Fibroblast of skin of left quadriceps (primary cell): ENCODE measurements at places on chromosomes 3 and 15.
A peak's percentile ranks its signal among the peaks of the same experiment; 100 is the strongest.

DNA sequence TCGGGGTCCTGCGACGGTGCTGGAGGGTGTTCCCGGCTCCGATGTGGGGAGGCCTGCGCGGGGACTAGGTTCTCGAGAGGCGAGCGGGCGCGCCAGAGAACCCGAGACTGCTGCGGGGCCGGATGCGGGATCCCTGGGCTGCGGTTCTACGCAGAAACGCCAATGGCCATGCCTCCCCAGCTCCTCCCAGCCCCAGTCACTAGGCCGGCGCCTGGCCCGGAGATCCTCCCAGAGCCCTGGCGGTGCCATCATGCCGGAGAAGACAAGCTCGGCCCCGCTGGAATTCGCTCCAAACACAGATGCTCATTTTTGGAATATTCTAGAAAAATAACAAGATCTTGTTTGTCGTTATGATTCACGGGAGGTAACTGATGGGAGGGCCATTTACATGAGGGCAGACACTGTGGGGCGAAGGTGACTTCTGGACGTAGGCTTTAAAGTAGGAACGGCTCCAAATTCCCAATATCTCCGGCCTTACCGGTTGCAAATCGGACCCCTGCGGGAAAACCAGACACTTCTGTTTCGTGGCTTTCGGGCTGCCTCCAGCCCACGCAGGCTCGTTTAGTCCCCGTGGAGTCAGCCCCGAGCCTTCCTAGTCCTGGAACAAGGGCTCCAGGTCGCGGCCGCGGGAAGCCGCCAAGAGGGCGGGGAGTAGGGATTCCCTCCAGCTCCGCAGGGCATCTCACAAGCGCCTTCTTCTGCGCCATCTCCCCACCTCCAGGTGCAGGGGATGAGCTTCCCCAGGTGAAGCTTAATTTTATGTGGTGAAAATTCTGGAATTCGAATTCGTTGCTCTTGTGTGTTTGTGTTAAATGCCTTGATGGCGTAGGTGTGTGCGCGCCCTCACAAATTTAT, 74.8 kb upstream of the POLG start:
- no peak for DNase-seq

DNA sequence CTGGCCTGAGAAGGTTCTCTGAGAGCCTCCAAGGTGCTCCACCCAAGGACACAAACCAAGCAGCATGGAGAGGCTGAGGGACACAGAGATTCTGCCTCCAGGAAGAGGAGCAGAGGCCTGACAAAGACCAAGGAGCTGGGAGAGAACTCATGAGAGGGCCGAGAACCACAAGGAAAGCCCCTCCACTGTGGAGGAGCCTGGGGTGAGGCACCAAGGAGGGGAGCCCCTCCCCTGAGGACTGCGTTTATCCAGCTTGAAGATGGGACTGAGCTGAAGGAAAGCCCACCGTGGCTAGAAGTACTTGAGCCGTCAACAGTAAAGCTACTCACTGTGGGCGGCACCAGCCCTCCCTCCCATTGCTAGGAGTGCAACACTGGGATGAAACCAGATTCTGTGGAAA, 63.1 kb upstream of the MEF2A start:
- no peak for DNase-seq

GRCh38 chr3:10485380-10485779, 20.0 kb downstream of the ATP2B2 start:
- DNase-seq = no peak

DNA sequence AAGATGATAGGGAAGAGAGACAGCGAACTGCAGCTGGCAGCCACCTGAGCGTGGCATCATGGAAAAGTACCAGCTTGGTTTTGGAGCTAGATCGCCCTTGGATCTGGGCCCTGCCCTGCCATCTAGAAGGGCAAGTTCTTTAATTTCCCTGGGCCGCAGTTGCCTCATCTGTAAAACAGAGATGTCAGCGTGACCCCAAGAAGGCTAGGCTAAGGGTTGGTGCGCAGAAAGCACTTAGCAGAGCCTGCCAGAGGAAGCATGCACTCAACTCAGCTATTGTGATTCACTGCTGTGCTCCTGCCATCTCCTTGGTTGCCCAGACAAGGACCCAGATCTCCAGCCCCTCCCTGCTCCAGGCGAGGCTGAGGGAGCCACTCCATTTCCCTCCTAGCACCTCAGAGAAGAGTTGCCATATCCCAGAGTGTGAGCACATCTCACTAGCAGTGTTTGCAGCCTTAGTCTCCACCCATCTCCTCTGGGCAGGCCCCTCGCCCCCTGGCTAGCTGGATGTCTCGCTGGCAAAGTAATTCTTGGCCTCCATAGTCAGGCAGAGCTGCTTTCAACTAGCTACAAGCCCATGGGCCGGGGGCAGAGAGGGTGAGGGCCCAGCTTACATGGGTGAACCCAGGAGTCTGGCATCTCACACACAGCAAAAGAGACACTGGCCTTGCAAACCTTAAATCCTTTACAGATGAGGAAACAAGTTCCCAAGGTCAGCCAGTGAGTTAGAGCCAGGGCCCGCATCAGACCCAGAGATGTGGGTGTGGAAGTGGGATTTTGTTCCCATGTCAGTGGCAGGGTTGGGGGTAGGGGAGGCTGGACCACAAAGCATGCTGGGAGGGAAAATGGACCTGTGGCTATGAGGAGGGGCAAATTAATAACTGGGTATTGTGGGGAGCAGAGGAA, 280.7 kb upstream of the TLE3 start:
- DNase-seq = no peak

- DNase-seq = no peak
Measured at GRCh38 chr3:101996832-101997231, 147.5 kb downstream of the NFKBIZ start.

DNA sequence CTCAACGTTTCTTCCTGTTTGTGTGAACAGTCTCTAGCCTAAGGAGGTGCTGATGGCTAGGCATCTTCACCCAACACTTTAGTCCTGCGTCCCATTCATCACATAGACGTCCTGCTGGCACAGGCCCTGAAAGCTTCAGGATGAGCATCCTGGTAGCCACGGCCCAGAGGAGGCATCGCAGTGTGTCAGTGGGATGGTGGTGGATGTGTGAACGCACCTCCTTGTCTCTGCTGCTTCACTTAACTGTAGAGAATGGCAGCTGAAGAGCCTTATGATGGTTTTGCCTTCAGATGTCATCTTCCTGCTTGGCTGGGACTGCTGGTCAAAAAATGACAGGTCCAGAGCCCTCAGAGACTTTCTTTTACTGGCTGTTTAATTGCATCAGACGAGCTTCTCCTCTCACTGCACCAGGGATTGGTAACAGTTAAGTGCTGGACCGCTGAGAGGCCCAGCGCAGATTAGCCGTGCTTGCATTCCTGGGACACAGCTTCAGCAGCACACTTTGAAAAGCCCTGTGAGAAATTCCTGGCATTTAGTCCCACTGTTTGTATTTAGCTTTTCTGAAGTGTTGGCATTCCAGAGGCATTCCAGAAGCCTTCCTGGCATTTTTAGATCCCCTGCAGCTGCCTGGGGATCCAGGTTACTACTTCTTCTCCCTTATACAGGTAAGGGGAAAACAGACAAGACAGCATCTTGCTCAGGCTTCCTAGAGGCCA, 132.4 kb upstream of the PLXNA1 start:
- DNase-seq = peak; percentile 65

DNA sequence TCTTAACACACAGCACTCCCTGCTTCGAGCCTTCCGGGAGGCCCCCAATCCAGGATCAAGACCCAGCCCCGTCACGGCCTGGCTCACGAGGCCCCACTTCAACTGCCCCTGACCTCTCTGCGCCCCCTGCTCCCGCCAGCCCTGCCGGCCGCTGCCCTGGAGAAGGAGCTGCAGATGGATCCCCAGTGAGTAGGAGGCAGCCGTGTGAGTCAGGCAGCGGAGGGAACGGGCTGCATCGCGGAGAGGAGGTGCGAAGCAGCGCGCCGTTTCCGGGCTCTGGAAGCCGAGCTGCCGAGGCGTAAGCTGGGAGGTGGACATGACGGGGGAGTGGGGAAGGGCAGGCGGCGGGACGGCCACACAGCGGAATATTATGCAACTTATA, 133.4 kb downstream of the TPRA1 start:
- DNase-seq = peak; percentile 12

- DNase-seq = no peak
Measured at GRCh38 chr3:124599147-124599765, 131.0 kb upstream of the UMPS start.

DNA sequence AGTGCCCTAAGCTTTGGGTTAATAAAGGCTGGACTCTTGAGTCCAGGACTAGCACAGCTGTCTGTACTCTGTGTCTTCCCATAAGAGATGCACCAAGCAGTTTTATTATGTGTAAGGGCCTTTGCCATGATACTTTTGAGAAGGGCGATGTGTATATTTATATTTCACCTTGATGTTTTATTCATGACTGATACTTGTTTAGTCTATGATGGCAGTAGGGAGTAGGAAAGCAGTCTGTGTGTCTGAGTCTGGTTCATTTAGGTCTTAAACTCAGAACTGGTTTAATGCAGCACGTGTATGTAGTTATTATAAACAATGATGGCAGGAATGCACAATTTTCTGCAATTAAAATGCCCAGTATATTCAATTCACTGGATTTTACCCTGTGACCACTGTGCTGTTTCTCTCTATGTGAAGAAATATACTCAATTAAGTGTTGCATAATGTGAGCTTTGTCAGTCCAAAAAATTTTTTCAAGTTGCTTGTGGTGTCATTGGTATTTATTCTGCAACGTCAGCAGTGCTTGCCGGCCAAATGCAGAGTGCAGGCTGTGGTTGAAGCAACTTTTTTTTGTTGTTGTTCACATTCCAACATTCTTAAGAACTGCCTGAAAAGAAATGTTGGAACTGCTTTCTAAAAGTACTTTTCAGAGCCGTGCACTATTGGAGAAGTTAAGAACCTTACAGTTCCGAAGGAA, 423.7 kb upstream of the SEMA6D start:
- DNase-seq = peak; percentile 94

DNA sequence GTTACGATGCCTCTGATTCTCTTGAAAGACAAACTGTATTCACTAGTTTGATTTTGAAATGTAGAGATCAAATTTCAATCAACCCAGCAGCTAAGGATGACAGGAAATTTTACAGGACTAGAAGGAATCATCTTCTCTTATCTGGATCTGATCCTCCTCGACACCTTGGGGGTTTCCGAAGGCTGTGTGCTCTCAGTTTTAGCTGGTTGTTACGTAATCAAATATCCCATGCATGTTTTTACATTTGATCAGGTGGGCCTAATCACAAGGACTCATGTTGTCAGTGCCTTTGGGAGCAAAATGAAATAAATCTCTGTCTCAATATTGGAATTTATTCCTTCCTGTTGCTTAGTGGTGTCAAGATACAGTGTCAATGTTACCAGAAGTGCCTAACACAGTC, 141.9 kb upstream of the TNIK start:
- DNase-seq = no peak

- no peak for DNase-seq
Measured at GRCh38 chr3:63595221-63595620, 57.3 kb upstream of the SNTN start.

GRCh38 chr3:167507954-167508353, 34.1 kb upstream of the SERPINI2 start:
- DNase-seq = no peak

DNA sequence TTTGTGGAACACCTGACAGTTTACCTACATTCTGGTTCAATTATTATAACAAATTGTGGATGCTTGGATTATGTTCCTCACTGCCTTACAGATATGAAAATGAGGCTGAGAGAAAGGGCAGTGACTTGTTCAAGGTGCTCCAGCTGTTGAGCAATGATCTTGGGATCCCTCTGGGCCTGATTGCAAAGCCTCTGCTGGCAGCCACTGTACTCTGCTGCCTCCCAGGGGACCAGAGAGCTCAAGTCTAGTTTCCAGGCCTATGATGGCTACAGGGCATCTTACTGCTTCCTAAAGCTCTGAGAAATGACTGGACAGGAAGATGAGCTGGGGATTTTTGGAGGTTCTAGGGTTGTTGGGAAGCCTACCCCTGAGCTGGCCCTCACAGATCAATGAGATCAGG, 2.3 kb upstream of the SHC4 start:
- DNase-seq = no peak

DNA sequence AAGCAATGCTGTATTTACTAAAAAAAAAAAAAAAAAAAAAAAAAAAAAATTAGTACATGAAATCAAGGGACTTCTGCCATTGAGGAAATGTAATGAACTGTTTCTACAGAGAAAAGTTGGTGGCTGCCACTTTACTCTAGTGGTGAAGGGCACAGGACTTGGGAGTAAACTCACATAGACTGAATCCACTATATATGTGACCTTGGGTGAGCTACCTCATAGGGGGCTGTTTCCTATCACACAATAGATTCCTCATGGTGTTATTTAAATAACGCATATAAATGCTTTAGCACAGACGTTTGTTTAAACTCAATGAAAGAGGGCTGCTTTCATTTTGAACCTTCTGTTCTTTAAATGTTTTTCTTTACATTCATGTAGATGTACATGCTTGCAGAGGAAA, 25.8 kb downstream of the TERC start:
- DNase-seq = no peak

DNA sequence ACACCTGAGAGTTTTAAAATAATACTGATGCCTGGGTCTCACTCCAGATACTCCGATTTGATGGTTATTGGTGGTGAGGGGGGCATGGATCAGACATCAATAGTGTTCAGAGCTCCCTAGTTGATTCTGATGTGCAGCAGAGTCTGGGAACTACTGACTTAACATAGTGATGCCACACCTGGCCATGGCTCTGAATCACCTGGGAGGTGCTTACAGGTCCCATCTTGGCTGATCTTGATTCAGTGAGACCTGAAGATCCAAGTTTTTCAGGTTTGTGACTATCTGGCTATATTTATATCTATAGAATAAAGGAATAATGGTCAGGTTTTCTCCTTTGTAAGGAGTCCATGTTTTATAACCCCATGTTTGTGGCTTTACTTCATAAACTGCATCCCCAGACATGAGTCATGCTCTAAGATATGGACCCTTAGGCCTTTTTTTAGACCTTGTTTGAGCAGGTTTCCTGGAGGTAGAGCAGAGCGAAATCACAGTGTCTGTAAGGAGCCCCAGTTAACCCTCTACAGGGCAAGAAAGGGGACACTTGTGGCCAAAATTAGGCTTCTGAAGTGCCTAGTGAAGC, 101.4 kb downstream of the LARS2 start:
- no peak for DNase-seq

GRCh38 chr3:196210673-196211556, at the start of gene ZDHHC19:
Gene ZDHHC19 (minus strand): TSS chr3:196211400. CDS start chr3:196211315, 85 bp downstream.
- DNase-seq = no peak

DNA sequence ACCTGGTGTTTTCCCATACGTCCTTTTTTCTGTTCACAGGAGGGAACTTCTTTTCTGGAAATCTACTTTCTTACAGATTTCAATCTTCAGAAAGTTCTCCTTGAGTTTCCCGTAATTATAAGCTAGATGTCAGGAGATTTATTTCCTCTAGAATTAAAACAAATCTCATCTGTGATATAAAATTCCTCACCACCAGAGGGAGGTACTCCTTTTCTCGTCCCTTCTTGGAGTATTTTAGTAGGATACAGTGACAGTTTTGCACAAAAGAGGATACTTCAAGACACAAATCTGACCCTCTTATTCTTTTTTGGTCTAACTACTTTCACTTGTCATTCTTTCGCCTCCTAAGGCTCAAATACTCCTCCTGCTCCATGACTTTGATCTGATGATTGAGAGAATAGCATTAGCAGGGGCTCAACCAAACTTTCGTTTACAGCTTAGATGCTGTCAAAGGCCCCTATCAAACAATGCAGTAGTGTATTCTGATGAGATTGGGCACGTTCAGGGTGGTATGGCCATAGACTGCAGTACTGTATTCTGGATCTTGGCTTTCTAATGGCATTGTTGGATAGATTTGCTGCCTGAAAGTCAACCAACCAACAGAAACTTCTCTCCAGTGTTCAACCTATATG, 38.0 kb downstream of the TMEM41A start:
- DNase-seq = no peak
